ENCODE measurements at places on chromosomes 2 and 18.

DNA sequence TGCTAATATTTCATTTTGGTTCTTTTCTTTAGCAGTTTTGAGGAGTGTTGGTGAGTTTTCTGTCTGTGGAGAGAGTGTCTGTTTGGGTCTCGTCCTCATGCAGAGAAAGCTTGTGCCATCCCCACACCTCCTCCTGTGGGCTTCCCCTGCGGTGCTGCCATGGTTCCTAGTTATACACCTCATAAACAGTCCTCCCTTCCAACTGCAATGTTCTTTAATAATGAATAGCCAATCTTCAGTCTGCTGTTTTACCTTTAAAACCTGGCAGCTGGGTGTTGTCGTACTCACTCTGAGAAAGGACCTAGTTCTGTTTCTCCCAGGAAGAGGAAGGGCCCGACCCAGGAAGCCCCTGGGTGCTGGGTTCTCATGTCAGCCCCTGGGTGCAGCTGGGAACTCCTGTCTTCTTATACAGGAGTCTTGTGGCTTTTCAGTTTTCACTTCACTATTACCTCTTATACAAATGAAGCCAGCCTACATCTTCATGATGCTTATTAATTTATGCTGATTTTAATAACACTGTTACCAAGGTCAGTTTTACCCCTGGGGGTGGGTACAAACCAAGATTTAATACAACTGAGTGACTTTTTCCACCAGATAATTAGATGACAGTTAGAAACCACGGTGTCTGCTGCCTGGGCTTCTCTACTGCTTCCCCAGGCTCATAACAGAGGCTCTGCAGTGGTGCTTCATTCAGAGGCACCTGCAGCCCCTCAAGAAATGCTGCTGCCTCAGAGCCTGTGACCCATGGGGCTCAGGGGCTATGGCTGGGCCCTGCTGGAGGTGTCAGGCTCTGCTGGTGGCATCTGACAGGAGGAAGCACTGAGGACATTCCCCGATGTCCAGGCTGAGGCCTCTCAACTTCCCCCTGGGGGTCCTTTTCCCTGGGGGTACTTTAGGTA, 59.1 kb downstream of the COA5 start:
- DNase-seq = no peak

DNA sequence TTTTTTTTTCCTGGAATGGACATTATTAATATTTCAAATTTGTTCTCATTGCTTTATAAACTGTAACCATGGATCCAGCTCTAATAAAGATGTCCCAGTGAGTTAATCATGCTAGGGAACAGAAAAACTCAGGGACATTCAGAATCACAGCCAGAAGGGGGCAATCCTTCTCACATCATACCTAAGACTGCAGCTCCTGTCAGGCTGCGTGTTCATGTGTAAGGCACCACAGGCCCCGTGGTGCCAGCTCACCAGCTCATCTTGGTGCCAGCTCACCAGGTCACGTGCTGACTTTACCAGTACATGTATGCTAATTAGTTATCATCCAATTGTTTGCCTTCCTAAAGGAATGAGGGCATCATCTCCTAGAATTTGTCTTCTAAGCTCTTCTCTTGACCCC, 84.7 kb upstream of the NEDD4L start:
- DNase-seq = no peak

DNA sequence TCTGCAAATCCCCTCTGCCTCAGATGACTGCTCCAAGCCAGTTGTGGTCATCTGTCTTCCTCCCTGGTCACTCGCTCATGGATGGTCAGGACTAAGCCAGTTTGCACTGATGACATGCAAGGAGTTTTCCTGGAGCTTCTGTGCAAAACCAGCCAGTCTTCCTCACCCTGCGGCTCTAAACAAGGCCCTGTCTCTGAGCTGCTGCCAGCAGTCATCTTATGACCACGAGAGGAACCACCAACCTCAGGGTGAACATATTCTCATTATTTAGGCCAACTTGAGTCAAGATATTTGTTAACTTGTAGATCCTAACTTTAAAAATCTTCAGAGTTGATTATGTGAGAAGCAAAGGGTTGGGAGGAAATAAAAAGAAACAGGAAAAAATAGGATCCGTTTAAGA, 119.9 kb upstream of the CAB39 start:
- DNase-seq = no peak

DNA sequence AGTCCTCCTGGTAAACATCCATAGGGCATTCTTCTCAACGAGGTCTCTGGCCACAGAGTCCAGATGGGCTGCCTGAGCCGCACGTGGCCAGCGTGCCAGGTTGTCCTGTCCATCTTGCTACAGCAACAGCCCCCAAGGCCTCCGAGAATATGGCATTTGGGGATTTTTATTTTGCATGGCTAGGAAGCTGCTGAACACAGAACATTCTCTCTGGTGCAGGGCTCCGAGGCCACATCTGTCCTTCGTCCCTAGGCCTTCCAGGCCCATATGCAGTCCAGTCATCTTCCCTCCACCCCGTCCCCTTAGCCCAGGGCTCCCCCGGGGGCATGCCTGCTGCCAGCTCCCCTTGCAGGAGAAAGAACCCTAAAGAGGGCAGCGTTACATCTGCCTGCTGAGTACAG, 2.3 kb downstream of the HDAC4 start:
- no peak for DNase-seq

GRCh38 chr2:127365211-127365643, 22.5 kb downstream of the MAP3K2 start:
- DNase-seq = no peak

DNA sequence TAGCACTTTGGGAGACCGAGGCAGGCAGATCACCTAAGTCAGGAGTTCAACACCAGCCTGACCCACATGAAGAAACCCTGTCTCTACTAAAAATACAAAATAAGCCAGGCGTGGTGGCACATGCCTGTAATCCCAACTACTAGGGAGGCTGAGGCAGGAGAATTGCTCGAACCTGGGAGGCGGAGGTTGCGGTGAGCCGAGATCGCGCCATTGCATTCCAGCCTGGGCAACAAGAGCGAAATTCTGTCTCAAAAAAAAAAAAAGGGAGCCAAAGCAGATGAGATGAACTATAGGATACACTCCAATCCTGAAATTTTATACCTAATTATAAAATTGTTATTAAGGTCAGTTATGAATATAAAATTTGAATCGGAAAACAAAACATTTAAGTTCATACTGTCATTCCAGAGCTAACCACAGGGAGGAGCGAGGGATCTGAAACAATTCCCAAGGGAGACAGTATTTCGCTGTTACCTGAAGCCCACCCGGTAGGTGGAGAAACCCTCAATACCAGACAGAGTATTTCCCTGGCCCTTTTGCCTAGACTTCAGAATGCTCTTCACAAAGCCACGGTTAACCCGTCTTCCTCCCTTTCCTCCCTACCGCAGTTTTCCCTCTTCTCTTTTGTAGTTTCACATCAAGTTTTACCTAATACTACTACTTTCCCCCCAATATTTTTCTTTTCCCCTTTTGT, 1.4 kb downstream of the PPM1G start:
- DNase-seq = no peak

DNA sequence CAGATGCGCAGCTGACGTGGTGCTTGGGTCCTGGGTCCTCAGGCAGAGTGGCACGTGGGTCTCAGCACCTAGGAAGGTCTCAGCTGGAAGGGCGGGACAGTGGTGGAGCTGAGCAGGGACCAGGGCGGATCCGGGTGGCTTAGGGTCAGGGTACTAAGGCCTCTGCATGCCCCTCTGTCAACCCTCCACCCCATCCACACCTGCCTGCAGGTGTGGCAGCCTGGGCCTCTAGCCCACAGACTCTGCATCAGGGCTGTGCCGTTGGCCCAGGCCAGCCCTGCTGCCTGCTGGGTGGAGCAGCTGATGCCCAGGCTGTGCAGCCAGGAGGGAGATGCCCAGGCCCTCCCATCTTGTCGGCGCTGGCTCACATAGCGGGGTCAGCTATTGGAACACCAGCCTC, 24.6 kb upstream of the OTOS start:
- no peak for DNase-seq

GRCh38 chr18:27108842-27109241, 76.3 kb downstream of the CHST9 start:
- no peak for DNase-seq

- DNase-seq = no peak
Observed at GRCh38 chr18:41999751-42000150, 44.7 kb downstream of the PIK3C3 start.

GRCh38 chr2:147600646-147601045, 244.2 kb upstream of the ACVR2A start:
- DNase-seq = no peak

DNA sequence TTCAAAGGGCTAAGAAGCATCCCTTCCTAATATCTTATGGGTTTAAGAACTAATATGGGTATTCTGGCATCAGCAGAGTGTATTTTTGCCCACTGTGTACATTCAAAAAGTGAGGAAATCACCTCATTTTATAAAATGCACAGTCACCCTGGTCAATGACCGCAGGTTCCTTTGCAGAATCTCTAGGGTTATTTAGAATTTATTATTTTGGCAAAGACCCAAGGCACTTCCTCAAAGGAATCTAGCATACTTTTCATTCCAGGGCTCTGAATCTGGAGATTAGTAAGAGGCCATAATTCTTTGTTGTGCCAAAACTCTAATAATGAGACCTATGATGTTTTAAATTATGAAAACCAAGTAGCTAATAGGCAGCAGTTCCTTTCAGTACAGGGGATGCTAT, 27.2 kb upstream of the CDH2 start:
- no peak for DNase-seq

DNA sequence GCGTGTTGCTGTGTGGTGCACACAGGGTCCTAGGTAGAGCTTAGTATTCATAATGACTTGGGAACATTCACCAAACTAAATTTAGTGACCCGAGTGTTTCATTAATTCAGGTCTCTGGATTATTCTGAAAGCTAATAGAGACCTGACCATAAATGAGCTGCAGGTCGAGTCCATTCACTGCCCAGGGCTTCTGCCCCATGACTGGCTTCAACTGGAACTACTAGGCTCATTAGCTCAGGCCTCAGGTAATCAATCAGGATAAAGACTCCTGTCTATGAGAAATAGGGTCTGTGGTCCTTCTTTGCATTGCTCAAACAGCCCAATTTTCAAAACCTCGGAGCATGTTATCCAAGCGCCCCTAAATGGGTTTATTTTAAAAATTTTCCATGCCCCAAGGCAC, 30.0 kb upstream of the OTOF start:
- no peak for DNase-seq

DNA sequence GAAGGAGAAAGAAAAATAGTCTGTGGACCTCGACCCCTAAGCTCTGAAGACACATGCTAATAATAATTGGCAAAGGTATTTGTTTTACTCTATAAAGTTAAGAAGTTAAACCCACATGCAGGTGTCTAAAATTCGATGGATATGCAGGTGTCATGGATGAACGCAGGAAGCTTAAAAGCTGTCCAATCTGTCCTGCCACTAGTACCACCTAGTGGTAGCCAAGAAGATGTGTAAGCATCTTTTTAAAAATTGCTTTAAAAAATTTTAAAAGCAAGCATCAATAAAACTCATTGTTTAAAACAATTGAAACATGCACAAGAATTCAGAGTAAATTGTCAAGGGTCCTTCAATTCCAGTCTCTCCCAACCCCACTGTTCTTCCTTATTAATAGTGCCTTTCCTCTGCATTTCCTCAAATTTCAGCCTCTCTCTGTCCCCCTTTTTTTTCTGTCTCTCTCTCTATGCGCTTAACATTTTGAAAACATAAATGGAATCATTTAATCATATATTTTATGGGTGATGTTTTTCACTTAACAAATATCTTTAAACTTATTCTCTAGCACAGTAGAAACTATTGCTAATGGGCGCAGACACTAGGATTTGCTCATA, 30.6 kb upstream of the PPP3R1 start:
- DNase-seq = no peak

GRCh38 chr2:232367016-232367415, 11.5 kb upstream of the ALPP start:
- no peak for DNase-seq

GRCh38 chr2:157784823-157785175, 91.3 kb downstream of the ACVR1 start:
- DNase-seq = no peak

DNA sequence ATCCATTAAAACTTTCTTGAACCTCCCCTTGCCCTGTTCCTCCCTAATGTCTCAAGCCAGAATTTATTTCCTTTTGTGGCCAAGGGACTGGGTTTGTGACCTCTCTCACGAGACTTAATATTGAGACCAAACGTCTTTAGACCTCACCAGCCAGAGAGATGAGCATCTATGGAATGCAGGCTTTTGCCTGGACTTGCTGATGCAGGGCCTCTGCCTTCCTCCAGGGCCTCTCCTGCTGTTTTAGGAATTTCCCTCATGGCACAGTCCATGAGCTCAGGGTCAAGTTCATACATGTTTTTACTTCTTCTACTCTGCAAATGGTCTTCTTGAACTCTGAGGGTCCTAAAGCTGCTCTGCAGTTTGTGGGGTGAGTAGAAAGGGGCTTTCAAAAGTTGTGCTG, 22.3 kb downstream of the IL1B start:
- DNase-seq = no peak

DNA sequence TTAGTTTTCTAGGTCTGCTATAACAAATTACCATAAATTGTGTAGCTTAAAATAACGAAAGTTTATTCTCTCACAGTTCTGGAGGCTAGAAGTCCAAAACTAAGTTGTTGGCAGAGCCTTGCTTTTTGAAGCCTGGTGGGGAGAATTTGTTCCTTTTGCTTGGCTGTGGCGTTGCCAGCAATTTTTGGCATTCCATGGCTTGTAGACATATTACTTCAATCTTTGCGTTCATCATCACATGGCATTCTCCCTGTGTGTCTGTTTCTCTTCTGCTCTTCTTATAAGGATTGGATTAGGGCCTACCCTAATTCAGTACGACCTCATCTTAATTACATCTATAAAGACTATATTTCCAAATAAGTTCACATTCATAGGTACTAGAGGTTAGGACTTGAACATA, 217.7 kb downstream of the MBD5 start:
- no peak for DNase-seq

- DNase-seq = no peak
Observed at GRCh38 chr2:71455741-71456569, 2.6 kb downstream of the DYSF start.

GRCh38 chr2:66270247-66270646, 164.7 kb upstream of the MEIS1 start:
- no peak for DNase-seq

DNA sequence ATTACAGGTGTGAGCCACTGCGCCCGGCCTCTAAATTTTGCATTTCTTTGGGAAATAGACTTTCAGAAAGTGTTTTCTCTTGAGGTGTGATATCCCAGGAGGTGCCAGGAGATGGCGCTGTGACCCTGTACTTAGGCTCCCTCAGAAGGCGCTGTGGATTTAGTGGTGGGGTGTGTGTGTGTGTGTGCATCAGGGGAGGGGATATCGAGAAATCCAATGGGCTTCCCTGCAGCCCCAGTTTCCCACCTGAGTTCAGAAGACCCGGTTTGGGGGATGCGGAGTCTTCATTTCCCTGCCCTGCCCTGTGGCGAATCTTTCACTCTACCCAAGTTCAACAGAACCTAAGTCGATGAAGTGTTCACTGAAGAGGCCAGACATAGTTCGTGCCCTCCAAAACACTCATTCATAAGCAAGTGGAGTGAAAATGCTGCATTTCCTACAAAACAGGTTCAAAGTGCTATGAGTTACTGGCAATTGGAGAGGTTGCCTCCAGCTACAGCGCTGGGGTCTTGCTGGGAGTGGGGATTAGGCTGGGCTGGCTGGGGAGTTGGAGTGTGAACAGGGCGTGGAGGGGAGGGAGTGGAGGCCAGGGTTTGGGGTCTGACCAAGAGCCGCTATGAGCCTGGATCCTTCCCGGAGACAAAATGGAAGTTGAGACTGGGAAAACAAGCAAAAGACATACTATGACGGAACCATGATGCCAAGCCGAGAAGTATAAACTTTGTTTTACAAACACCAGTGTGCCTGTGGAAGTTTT, 6.5 kb upstream of the WNT6 start:
- peak; percentile 28 for DNase-seq

Measured in activated CD4-positive, CD25-positive, alpha-beta regulatory T cell treated with anti-CD3 and anti-CD28 coated beads, Interleukin-2, amount 50 U/mL, for 16 hours (primary cell).